ENCODE measurements at places on chromosomes 3 and 15.

DNA sequence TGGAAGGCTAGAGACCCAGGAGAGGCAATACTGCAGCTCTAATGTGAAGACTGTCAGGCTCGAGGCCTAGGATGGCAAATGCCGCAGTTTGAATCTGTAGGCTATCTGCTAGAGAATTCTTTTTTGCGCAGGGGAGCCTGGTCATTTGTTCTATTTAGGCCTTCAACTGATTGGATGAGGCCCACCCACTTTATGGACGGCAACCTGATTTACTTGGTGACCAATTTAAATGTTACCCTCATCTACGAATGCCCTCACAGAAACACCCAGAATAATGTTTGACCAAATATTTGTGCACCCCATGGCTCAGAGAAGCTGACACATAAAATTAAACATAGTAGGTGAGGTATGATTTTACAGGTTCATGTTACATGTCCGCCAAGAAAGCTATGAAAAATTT lies 300.7 kb upstream of the GRM7 start:
- DNase-seq: no peak

- DNase-seq: no peak
Observed at GRCh38 chr3:66396888-66397287, 103.9 kb downstream of the LRIG1 start.

DNA sequence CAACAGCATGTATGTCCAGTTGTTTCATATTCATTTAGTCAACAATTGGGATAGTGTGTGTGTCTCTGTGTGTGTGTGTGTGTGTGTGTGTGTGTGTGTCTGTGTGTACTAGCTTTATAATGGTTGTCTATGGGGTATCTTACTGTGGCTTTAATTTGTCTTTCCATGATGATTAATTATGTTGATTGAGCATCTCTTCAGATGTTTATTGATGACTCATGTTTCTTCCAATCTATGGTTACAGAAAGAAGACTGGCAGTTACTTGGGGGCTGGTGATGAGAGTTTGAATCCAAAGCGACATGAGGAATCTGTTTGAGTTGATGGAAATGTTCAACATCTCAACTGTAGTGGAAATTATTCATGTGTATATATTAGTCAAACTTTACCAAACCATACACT lies 440.1 kb downstream of the ZNF385D start:
- no peak for DNase-seq

GRCh38 chr15:83207009-83207659 lies 489 bp downstream of the HDGFL3 start:
- peak; percentile 7 for DNase-seq

DNA sequence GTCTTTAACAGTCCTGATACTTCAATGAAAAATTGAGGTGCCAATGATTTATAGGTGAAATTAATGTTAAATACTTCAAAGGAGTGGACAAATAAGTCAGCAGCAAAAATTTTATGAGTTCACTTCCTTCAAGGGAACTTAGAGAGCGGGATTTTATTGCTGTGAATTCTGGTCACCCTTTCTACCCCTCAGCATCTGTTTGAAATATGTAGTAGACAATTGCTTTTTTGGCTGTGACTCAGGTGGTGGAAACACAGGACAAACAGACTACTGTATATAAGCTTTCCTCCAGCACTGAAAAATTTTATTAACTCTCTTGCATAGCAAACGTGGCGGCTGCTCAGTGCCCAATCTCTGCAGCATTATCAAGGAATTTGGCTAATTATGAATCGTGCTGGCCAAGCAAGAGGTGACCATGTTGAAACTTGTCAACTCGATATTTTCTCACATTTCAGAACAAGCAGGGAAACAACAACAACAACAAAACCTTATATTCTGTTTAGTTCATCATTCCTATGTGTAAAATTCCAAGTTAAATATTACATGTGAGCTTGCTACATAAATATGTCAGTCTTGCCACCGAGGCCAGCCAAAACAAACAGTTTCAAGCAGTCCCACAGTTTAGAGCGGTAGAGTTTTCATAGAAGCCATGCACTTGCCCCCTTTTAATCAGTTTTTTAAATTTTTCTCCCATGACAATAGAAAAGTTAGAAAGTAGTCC lies 420.2 kb downstream of the FOXP1 start:
- DNase-seq: no peak

DNA sequence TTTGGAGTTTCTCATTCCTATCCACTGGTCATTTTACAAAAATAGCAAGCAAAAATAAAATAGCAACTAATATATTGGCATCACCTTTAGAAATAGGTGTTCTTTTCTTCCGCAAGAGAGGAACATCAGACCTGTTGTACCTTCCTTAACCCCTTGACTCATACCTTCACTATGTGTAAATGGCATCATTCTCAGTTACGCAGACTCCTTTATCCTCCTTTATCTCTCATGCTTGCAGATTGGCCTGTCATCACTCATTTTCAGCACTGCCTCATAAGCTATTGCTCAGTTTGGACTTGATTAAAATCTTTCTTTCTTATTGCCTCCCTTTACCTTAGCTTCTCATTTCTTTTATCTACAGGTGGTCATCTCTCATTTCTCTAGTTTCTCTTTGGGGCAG lies 21.4 kb downstream of the ARHGEF26 start:
- no peak for DNase-seq
